Activated CD4-positive, alpha-beta T cell treated with anti-CD3 and anti-CD28 coated beads, Interleukin-2, amount 50 U/mL, for 1 hour (primary cell): ENCODE measurements at places on chromosomes 6 and 20.

DNA sequence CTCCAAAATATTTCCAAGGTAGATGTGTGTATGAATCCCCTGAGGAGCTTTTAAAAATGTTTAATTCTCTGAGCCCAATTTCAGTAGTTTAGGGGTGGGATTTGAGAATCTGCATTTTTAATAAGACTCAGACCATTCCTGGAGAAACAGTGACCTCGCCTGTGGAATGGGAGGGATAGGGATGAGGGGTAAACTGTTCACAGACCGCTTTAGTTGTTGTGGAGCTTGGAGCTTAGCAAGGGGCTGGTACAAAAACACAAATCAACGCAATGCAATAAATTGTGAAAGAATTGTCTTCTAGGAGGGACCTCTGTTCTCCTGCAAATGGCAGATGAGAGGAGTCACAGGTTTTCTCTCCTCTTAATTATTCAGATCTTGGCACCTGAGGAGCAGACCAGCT lies 239.3 kb upstream of the SULF2 start:
- DNase-seq, result no peak

- DNase-seq, result no peak
These were observed 4.4 kb downstream of the MOCS1 start for GRCh38 chr6:39929733-39930461.

GRCh38 chr20:38173237-38174156 lies 8.4 kb upstream of the TGM2 start:
- no peak for DNase-seq

DNA sequence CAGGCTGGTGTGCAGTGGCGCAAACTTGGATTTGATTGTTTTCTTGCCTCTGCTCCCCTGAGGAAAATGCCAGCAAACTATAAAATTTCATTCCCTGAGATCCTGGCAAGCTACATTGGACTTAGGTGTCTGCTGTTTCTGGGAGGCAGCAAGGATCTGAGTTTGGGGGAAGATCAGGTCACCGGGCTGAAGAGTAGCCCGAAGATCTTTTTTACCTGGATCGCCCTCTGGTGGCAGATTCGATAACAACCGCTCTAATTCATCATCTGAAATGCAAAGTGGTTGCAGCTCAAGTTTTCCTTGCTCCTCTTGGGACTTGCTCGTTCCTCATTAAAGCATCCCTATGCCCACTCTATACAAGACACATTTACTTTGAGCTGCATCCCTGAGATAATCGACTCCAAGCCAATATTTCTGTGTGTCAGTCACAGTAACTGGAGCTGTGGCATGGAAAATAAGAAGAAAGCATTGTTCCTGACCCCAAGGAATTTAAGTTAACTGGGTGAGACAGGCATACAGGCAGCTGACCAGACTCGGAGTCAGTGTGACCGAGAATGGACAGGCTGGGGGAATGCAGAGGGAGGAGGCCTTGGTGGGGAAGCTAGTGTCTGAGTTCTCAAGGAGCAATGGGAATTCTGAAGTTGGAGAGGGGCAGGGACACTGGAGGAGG lies 131.8 kb upstream of the PROKR2 start:
- DNase-seq, result peak; percentile 42

DNA sequence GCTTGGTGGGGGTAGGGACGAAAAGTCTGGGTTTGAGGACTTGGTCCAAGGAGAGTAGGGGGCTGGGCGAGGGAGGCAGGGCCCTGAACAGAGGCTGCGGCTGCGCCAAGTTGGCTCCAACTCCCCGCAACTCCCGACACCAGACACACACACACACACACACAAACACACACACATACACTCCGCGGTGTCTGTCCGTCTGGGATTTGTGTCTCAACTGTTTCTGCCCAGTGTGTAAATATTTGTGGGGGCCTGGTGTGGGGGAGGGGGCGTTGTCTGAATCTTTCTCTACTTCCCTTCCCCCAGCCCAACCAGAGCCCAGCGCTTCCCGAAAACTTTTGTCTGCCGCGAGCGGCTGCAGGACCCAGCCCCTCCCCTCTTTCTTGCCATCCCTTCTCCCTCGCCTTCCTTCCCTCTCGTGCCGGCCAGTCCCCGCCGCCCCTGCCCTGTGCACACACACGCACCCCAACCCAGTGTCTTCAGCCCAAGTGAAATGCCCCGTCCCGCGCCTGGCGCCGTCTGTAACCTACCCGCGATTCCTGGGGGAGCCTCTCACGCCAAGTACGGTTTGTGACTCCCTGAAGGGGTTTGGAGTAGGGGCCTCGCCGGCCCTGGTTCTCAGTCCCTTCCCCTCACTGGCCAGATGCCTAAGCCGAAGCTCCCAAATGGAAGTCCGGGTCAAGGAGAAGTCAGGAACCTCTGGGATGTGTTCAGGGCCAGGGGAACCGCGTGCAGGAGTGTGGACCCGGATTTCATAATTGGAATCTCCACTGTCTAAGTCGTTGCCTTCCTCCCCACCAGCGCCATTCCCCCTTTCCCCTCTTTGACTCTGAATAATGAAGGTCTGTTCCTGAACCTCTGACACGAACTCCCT lies 904 bp downstream of the MDFI start:
- DNase-seq, result no peak

GRCh38 chr20:25544311-25544710 lies 41.0 kb downstream of the NINL start:
- no peak for DNase-seq

DNA sequence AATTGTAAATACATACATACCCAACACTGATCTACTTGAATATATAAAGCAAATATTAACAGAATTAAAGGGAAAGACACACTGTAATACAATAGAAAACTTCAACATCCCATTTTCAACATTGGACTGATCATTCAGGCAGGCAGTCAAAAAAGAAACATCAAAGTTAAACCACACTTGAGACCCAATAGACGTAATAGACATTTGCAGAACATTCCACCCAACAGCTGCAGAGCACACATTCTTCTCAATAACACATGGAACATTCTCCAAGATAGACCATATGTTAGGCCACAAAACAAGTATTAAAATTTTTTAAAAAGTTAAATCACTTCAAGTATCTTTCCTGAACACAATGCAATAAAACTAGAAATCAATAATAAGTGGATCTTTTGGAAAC lies 698.2 kb downstream of the COL12A1 start:
- no peak for DNase-seq

GRCh38 chr6:12527339-12527738 lies 189.2 kb upstream of the PHACTR1 start:
- DNase-seq, result no peak

DNA sequence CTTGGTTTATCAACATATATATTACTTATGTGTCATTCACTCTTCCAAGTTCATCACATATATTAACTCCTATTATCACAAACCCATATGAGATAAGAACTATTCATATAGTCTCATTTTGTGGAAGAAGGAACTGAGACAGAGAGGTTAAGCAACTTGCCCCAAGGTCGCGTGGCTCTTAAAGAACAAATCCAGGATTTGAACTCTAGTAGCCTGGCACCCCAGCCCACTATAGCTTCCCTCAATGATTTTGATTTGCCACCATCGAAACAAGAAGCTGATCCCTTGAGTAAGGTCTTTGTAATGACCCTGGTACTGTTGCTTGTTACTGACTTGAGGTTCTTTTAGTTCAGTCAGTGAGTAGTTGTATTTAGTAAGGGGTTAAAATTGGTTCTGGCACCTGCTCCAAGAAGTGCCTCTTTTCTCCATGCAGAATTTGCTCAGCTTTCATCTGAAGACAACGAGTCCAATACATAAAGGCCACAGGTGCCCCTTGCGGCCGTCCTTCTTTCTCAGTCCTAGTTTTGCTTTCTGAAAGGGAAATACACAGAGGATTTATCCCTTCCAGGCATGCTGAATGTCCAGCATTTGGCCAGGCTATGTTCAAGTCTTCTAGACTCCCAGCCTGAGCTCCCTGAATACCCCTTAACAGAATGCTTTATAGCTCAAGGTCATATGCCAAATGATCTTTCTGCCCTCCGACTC lies 253.0 kb downstream of the TBC1D7 start:
- no peak for DNase-seq

GRCh38 chr6:35016502-35017321 lies 124.4 kb downstream of the TCP11 start:
- DNase-seq, result no peak

DNA sequence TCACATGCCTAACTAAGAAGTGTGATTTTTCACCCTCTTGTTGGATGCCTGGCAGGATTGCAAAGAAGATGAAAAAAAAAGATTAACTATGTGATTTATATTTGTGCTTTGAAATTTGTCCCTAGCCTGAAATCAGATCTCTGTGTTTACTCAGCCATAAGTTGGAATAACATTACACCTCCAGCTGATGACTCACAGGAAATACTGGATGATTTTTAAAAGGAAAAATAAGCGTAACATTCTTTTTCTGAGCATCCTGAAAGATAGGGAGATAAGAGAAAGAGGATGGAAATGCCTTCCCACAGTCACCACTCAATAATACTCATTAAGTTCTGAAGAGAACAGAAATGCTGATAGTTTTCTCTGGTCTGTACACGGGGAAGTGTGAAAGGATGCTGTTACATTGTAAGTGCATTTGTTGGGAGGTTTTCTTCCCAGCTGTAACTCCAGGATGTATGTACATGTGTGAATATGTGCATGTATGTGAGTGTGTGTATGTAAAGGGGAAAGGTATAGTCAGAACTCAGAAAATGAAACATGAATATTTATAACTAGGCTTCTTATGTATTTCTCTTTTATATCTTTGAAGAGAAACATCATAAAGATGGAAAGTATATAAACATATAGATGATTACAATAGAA lies 37.4 kb upstream of the RIPPLY2 start:
- DNase-seq, result no peak

DNA sequence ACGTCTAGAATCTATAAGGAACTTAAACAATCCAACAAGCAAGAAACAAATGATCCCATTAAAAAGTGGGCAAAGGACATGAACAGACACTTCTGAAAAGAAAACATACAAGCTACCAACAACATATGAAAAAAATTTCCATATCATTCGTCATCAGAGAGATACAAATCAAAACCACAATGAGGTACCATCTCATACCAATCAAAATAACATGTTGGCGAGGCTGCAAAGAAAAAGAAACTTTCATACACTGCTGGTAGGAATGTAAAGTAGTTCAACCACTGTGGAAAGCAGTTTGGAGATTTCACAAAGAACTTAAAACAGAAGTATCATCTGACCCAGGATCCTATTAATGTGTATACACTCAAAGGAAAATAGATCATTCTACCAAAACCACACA lies 243.9 kb upstream of the RUNX2 start:
- no peak for DNase-seq

DNA sequence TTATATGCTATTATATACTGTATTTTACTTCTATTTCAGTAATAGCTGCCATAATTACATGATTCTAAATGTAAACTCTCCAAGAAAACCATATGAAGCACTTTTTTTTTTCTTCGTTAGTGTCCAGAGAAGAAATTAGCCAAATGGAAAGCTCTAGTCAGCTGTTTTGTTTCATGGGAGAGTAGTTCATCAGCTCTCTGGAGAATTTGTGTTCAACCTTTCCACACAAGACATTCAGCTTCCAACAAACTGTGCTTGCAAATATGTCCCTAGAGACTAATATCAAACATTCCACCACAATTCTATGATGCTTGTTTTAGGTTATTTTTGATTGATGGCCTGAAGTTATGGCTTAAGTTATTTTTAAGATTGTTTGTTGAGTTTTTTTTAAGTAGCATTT lies 19.5 kb downstream of the FHL5 start:
- DNase-seq, result no peak

- no peak for DNase-seq
These were observed 23.5 kb downstream of the FOXF2 start for GRCh38 chr6:1412901-1413300.

DNA sequence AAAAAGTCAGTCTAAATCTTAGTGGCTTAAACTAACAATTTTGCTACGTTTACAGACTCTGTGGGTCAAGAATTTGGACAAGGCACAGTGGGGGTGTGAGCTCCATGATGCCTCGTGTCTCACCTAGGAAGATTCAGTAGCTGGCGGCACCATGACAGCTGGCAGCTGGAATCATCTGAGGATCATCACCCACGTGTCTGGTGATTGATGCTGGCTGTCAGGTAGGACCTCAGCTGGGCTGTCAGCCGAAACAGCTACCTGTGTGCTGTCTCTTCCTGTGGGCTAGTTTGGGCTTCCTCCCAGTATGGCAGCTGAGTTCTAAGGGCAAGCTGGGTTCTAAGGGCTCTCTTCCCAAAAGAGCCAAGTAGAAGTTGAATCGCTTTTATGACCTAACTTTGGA lies 26.4 kb upstream of the DLGAP4 start:
- no peak for DNase-seq

DNA sequence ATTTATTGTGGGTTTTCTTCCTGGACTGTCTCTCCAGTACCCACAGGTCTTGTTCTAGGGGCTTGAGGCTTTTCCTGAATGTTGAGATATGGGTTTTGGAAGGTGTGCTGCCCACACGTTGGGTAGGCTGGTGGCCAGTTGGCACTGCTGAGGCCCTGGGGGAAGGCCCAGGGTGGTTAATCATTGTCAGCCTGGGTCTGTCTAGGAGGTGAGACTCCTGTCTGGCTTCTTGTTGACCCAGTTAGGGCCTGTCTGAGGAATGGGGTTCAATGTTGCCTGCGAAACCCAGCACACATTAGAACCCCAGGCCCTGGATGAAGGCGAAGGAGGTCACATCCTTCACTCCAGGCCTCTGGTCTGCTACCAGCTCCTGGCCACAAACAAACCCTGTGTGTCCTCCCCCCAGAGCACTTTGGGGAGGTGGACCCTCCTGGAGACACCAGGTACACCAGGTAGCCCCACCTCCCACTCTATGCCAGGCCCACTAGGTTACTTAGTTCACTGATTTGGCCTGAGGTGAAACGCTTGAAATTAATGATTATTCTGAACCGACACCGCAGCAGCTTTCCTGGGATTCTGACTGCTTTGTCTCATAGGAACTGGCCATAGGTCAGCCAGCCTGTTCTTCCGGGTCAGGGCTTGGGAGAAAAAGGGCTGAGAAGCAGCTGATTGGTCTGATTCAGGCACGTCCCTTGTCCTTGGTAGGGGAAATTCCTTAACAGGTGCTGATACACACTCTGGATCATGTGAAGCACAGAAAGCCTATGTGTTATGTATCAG lies 15.2 kb downstream of the DNMT3B start:
- no peak for DNase-seq

DNA sequence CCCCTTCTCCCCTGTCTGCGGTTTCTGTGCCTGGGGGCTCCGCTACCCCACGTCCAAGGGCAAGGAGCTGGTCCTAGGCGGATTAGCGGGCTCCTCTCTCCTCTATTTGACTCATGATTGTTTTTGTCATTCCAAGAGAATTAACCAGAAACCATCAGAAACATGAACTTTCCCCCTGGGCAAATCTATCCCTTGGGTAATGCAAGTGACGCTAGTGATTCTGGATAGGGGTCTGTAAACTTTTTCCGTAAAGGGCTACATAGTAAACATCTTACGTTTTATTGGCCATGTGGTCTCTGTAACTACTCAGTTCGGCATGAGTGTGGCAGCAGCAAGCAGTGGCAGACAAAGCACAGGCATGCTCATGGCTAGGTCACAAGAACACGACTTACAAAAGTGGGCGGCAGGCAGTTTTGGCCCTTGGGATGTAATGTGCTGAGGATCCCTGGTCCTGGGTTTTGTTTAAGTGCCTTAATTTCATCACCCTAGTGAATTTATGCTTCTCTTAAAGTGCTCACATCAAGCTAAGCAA lies 654 bp downstream of the CST11 start:
- no peak for DNase-seq
